HAP-1 (cell line): ENCODE measurements at places on chromosomes 16 and 17.
A peak's percentile ranks its signal among the peaks of the same experiment; 100 is the strongest.

GRCh38 chr17:39517224-39517623, 55.9 kb downstream of the CDK12 start:
- no peak for DNase-seq

GRCh38 chr17:66459811-66460270, 157.4 kb downstream of the PRKCA start:
- no peak for DNase-seq

DNA sequence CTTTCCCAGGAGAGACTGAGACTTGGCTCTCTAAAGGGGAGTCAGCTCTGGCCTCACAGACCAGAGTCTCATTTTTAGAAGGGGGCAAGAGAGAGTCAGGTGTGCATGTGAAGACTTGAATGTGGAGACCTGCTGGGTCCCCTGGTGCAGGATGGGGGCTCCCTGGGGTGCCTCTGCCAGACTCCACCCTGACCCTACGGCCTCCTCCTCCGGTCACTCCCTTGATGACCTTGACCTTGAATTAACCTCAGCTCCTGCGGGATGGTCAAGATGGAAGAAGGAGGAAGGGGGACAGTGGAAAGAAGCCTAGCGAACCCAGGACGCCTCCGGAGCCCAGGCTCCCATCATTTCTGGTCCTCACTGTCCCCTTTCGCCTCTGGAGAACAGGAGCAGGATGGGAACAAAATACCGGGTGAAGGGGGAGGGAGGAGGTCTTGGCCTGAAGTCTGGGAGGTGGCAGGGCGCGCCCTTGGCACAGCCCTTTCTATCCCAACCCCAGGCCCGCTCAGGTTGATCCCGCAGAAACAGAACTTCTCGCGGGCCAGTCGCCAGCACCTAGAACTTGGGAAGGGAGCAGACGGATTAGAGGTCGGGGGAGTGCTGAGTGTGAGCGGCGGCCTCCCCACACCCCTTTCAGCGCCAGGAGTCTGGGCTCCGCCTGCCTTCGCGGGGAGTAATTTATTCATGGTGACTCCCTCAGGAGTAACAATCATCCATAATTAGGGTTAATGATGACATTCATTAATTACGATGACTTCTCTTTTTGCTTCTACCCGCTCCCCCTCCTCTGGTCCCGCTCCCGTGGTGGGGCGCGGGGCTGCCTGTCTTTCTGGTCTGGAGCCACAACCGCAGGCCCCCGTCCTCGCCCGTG, 1.6 kb downstream of the STAC2 start:
- no peak for DNase-seq

DNA sequence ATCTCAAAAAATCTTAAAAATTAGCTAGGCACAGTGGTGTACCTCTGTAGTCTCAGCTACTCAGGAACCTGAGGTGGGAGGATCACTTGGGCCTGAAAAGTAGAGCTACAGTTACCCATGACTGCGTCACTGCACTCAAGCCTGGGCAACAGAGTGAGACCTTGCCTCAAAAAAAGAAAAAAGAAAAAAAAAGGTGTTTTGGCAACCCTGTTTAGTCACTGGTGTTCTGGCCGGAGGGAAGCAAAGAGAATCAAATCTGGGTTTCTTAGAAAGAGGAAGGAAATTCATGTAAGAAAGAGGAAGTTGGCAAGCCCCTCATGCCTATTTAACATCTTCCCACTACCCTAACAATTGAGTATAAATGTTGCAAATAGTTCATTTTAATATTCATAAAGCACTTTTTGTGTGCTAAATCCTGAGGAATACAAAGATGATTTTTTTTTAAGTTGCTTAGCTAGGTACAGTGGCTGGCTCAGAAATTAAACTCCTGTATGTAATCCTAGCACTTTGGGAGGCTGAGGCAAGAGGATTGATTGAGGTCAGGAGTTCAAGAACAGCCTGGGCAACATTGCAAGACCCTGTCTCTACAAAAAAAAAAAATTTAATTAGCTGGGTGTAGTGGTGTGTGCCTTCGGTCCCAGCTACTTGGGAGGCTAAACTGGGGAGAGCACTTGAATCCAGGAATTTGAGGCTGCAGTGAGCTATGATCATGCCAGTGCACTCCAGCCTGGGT, 6.5 kb upstream of the USP32 start:
- DNase-seq = no peak

DNA sequence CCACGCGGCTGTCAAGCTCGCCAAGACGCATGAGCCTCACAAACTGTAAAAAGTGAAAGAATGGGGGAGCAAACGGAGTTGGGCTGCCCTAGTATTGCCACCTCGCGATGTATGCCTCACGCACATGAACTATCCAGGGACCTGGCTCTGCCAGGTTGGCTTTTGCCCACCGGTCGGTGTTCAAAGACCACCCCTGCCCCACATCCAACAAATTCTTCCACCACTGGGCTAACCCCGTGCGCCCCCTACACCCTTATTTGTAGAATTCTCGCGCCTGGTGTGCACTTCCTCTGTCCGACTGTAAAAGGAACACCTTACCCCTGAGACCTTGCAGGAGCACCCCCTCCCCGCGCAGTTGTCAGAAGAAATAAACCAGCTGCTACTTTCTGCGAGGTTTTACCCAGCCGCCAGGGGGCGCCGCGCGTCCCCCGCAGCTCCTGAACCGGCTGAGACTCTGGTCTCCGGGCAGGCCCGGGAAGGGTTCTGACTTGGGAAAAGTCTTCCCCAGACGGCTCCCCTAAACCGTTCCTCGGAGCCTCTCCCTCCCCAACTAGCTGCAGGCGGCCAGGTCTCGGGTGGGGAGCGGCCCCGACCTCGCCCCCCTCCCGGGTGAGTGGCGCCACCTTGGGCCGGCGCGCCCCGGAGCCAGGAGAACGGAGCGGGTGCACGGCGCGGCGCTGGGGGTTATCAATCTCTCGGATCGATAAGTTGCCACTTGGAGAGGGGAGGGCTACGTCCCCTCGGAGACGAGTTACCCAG, 1.7 kb upstream of the ZNF423 start:
- DNase-seq = peak; percentile 77

- DNase-seq = no peak
Observed at GRCh38 chr16:22117609-22118008, 25.3 kb downstream of the VWA3A start.

DNA sequence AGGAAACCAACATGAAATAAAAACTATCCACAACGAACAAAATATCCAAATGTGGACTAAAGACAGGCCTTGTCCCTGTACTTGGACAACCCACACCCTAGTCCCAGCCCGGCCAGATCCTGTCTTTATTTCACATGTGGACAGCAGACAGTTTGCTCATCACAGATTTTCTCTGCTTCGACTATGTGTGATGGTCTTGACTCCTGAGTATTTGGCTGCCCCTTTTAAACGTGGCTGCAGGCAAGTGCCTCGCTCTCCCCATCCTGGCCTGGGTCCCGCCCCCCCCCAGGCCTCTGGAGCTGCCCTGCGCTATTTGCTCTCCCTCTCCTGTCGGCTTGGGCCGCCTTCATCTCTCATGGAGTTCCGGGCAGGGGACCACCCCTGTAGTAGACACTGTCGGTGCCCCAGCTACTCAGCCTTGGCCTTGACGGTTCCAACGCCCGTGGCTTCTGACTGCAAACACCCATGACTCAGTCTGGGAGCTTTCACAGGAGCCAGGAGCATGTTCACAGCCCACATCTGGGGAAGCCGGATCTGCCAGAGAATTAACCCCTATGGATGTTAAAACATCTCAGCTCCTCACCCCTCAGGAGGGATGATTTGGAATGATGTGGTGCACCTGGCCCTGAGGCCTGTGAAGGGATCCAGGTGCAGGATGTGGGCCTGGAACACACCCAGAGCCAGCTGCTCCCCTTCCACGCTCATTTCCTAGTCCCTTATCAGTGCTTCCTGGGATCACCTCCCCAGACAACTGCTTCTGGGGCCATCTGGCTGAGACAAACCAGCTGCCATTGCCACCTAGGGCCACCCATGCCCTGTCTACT, 229.7 kb upstream of the RPL38 start:
- DNase-seq = no peak

DNA sequence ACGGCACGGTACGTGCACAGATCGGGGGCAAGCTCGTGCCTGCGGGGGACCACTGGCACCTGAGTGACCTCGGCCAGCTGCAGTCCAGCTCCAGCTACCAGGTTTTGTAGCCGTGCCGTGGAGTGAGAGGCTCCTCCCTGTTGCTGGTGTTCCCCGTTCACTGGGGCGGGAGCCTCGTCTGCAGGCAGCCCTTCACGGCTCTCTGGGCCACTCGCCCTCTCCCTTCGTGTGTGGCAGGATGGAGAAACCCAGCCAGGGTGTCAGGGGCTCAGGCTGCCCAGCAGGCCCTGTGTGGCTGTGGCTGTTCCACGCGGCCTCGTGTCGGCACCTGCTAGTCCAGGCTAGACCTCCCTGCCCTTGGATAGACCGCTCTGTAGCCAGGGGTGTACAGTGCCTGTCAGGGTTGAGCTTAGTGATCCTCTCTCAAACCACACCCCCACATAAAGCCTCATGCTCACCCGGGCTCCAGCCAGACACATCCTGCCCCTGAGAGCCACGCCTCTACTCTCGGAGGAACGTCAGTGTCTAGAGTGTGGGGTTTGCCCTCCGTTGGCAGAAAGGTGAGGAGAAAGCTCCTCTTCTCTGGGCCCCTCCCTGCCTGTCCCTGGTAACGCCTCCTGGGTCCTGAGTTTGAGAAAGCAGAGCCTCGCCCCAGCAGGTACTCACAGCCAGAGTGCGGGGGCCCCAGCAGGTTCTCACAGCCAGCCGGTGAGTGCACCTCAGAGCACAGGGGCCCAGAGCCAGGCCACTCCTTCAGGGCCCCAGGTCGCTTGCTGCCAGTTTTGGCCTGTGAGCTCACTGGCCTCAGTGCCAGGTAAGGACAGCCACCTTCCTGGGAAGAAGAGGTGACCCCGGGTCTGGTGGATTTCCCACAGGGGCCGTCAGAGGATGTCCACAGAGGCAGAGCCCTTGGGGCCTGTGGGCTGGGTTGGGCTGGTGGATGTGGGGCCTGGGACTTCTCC, 27.7 kb downstream of the NME3 start:
- DNase-seq = no peak

DNA sequence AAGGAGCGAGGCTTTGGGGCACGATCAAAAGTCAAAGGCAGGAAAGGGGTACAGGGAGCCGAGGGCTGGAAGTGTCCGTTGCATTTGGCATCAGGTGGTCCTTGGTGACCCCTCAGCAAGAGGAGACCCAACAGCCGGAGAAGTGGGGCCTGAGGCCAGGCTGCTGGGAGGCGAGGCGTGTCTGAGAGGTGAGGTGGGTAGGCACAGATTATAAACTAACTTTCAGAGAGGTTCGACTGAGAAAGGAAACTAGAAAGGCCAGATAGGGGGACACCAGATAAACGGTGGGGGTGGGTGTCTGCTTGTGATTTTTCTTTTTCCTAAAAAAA, 3.6 kb downstream of the PECAM1 start:
- DNase-seq = no peak

DNA sequence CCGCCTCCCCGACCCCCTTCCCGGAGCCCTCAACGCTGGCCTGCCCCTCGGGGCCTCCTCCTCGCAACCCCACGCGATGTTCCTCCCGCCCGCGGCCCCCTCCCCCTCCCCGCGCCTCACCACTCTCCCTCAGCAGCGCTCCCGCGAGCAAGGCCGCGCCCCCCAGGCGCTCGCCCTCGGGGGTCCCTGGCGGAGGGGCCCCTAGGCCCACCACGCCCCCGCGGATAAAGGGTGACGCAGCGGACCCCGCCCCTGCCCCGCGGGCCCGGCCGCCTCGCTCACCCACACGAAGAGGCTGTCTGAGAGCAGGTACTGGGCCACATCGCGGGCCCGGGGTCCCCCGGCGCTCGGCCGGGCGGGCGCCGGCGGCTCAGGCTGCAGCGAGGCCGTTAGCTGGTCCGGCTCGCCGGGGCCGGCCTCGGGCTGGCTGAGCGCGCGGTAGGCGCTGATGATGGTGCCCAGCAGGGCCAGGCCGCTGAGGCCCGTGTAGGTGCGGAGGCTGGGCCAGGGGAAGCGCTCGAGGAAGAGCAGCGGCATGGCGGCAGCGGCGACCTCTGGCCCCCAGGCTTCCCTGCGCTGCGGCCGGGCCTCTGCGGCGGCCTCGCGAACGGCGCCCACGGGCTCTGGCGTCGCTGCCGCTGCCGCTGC, 430 bp downstream of the AMFR start:
- DNase-seq = peak; percentile 63
